Ovary (tissue), 10 donors: ENCODE measurements at places on chromosomes 4 and X. TPM values are rescaled to one million over a fixed set of nuclear protein-coding genes. Genes with fewer than 3 reads are reported as not detected.

DNA sequence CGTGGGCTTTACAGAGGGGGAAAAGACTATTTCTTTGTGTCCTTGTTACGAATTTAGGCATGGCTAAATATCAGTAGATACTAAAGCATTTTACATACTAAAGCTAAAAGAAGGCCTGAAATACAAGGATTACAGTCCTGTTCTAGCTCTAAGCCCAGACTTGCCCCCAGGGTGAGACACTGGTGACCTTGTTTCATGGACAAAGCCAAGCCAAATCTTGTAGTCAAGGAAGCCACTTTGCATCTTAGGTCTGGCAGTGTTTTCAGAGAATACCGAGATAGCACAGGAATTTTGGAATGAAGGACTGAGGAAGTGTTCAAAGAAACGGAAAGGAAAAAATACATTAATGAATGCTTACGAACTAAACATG is 733 bp upstream of the G3BP2 start:
- H3K27ac ChIP-seq = peak overlapping the region; percentile 84
- H3K4me1 ChIP-seq = peaks cover 9% of the 10 kb centered on the region
- peak overlapping the region; percentile 90 for H3K4me3 ChIP-seq
- no peaks in the 10 kb centered on the region for H3K27me3 ChIP-seq
- no peak for DNase-seq

DNA sequence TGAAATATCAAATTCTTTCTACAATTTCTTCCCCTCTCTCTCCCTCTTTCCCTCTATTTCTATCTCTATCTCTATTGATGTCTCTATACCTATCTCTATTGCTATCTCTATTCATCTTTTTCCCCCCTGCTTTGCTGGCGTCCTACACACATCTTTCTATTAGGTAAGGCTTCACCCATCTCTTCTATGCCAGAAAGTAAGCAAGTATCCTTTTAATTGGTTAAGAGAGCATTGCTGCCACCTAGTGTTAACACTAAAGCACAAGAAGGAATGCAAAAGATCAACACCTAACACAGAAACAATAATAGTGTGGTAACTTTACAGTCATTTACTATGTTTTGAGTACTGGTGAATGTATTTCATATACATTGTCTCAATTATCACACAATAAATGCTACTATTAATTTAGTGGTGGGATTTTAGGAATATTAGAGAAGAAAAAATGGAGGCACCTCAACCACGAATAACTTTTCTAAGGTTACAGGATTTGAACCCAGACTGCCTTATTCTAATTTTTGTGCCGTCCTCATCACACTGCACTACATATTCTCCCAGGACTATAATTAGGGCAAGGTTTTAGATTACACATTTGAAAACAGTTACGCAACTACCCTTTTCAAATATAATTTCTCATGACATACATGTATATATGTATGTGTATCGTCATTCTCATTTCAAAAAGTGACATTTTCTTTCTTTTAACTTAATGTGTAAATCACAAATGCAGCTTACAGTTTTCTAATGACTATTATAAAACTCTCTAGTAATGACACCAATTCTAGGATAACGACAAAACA is 3.7 kb upstream of the C4orf36 start:
- H3K27me3 ChIP-seq = no peaks in the 10 kb centered on the region
- H3K4me1 ChIP-seq = no peaks in the 10 kb centered on the region
- no peak for DNase-seq
- H3K4me3 ChIP-seq = no peak overlapping the region
- no peak overlapping the region for H3K27ac ChIP-seq
- no peaks in the 10 kb centered on the region for H3K36me3 ChIP-seq

DNA sequence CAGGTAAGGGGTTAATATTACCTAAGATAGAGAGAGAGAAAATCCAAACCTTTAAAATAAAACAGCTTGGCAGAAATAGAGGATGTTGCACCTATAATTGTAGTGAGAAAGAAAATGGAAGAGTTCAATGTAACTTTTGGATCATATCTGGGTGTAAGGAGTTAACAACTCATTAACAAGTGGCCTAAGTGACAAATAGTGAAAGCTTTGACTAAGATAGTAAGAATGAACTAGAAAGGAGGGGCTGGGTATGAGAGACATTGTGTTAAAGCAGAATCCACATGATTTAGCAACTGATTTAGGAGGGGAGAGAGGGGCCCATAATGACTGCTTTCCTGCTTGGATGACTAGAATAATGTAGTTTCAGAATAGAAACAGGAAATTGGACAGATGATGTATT is 761.0 kb downstream of the IL1RAPL1 start:
- H3K4me3 ChIP-seq = no peak overlapping the region
- no peak overlapping the region for H3K27ac ChIP-seq
- H3K4me1 ChIP-seq = no peaks in the 10 kb centered on the region
- no peak for DNase-seq

DNA sequence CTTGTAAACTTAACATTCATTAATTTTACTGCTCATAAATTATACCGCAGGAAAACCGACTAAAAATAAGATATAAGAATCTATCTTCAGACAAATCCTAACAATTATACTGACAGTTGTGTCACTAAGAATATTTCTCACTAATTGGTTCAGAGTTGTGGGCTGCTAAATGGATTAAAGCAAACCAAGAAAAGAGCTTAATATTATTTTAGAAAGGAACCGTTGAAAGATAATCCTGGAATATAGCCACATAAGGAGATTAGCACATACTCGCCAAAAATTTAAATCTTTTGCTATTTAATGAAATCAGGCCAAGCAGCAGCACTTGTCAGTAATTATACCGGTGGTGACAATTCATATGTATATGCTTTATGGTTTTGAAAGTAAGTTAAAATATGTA is 132.8 kb downstream of the SLIT2 start:
- H3K4me1 ChIP-seq = no peaks in the 10 kb centered on the region
- no peak for DNase-seq

DNA sequence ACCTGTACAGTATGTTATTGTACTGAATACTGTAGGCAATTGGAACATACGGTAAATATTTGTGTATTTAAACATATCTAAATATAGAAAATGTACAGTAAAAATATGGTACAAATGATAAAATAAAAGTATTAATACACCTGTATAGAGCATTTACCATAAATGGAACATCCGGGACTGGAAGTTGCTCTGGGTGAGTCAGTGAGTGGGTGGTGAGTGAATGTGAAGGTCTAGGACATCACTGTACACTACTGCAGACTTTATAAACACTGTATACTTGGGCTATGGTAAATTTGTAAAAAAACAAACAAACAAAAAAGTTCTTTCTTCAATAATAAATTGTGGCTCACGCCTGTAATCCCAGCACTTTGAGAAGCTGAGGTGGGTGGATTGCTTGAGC is 52.4 kb upstream of the FHL1 start:
- H3K4me1 ChIP-seq = no peaks in the 10 kb centered on the region
- no peaks in the 10 kb centered on the region for H3K36me3 ChIP-seq
- H3K27me3 ChIP-seq = no peaks in the 10 kb centered on the region
- H3K4me3 ChIP-seq = no peak overlapping the region

GRCh38 chr4:118969359-118969758 is 80.7 kb downstream of the SYNPO2 start:
- DNase-seq = peak; percentile 67
- peak overlapping the region; percentile 65 for H3K27ac ChIP-seq
- peaks cover 27% of the 10 kb centered on the region for H3K4me1 ChIP-seq
- no peaks in the 10 kb centered on the region for H3K36me3 ChIP-seq
- H3K4me3 ChIP-seq = no peak overlapping the region

GRCh38 chr4:110163327-110164069 is 34.9 kb downstream of the ELOVL6 start:
- no peaks in the 10 kb centered on the region for H3K36me3 ChIP-seq
- no peaks in the 10 kb centered on the region for H3K4me1 ChIP-seq
- H3K27ac ChIP-seq = no peak overlapping the region
- no peaks in the 10 kb centered on the region for H3K27me3 ChIP-seq
- no peak for DNase-seq
- H3K4me3 ChIP-seq = no peak overlapping the region

DNA sequence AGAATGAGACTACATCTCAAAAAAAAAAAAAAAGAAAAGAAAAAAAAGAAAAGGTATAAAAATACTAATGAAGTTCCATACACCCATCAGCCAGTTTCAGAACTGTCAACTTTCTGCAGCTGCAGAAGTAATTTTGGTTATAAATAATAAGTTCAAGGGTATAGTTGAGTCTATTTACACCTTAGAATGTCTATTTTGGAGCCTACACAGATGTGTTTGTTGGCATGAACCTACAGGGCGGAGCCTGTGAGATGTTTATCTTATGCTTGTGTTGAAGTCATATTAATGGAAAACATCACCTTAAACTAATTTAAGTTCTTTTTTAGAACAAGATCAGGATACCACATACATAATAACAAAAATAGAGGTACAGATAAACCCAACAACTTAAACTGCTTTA is 85.8 kb downstream of the RAPGEF2 start:
- no peaks in the 10 kb centered on the region for H3K4me1 ChIP-seq
- no peak overlapping the region for H3K4me3 ChIP-seq
- H3K27me3 ChIP-seq = no peaks in the 10 kb centered on the region
- no peak overlapping the region for H3K27ac ChIP-seq

DNA sequence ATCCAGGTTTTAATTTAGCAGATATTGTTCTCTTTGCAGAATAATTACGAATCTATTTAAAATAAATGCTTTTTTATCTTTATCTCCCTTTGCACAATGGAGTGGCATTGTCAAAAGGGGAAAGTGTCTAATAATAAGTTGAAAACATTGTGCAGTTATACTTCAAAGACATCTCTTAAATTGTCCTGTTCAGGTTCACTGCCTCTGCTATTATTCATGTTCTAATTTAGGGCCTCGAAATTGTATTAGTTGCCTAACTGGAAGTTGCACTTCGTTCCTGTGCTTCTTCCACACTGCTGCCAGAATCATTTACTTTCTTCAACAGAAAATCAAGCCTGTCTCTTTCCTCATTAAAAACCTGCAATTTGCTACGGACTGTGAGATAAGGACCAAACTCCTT is 150.5 kb upstream of the SPRY1 start:
- no peak overlapping the region for H3K4me3 ChIP-seq
- H3K36me3 ChIP-seq = no peaks in the 10 kb centered on the region
- no peak overlapping the region for H3K27ac ChIP-seq
- no peaks in the 10 kb centered on the region for H3K27me3 ChIP-seq

GRCh38 chr4:122759639-122760310 is 27.3 kb downstream of the BBS12 start:
- H3K4me3 ChIP-seq = no peak overlapping the region
- no peak overlapping the region for H3K27ac ChIP-seq
- DNase-seq = no peak
- H3K36me3 ChIP-seq = no peaks in the 10 kb centered on the region

- no peaks in the 10 kb centered on the region for H3K27me3 ChIP-seq
- DNase-seq = peak; percentile 39
- H3K36me3 ChIP-seq = no peaks in the 10 kb centered on the region
- peaks cover 2% of the 10 kb centered on the region for H3K4me1 ChIP-seq
- H3K27ac ChIP-seq = peak within 1 kb of the TSS; percentile 58
These were observed at the start of gene HS6ST2 for GRCh38 chrX:132958091-132958703. Gene HS6ST2 (minus strand): TSS chrX:132958629.

DNA sequence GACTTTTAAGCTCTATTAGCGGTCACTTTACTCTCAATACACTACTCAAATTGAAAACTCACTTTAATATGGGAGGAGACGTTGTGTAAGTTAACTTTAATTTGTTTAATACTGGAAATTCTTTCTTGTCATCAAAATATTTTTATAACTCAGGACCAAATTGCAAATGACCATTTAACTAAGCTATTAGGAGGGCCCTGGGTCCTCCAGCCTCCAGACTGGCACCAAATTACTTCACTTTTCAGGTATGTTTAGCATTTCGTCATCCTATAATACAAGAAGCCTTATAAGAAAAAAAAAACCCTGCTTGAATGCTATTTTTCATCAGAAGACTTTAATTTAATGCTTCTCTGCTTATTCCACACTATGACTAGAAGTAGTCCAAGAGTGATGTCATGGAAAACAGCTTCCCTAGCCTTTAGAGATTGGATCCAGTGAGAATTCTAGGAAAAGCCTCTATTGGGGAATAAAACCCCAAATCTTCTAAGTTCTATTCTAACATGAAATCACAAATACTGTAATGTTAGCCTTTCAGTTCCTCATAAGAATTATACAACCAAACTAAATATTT is 6.6 kb downstream of the KLHL15 start:
- no peaks in the 10 kb centered on the region for H3K27me3 ChIP-seq
- H3K4me1 ChIP-seq = peaks cover 2% of the 10 kb centered on the region
- no peak for DNase-seq
- H3K36me3 ChIP-seq = no peaks in the 10 kb centered on the region
- no peak overlapping the region for H3K27ac ChIP-seq
- no peak overlapping the region for H3K4me3 ChIP-seq

- H3K4me3 ChIP-seq = no peak overlapping the region
- no peak overlapping the region for H3K27ac ChIP-seq
These were observed 45.3 kb upstream of the SOD3 start for GRCh38 chr4:24750106-24750505.

GRCh38 chrX:98068024-98068580 is 1184.4 kb downstream of the RPA4 start:
- H3K4me3 ChIP-seq = no peak overlapping the region
- H3K4me1 ChIP-seq = no peaks in the 10 kb centered on the region
- no peaks in the 10 kb centered on the region for H3K27me3 ChIP-seq
- no peaks in the 10 kb centered on the region for H3K36me3 ChIP-seq

- H3K4me3 ChIP-seq = no peak overlapping the region
- no peaks in the 10 kb centered on the region for H3K36me3 ChIP-seq
- DNase-seq = no peak
- H3K27me3 ChIP-seq = no peaks in the 10 kb centered on the region
- H3K27ac ChIP-seq = no peak overlapping the region
- H3K4me1 ChIP-seq = peaks cover 6% of the 10 kb centered on the region
These were observed 149.3 kb downstream of the PALLD start for GRCh38 chr4:168646001-168646768.

GRCh38 chr4:46267866-46268265 is 122.1 kb downstream of the GABRA2 start:
- no peak for DNase-seq
- no peaks in the 10 kb centered on the region for H3K36me3 ChIP-seq
- no peaks in the 10 kb centered on the region for H3K4me1 ChIP-seq
- H3K27ac ChIP-seq = no peak overlapping the region

- no peaks in the 10 kb centered on the region for H3K27me3 ChIP-seq
- H3K4me3 ChIP-seq = no peak overlapping the region
- H3K4me1 ChIP-seq = no peaks in the 10 kb centered on the region
- no peak overlapping the region for H3K27ac ChIP-seq
- no peaks in the 10 kb centered on the region for H3K36me3 ChIP-seq
These were observed 12.2 kb upstream of the TRPC5 start for GRCh38 chrX:112094729-112095128.

IL13RA1 gene
- 55.2 TPM for total RNA-seq

INTU gene
- total RNA-seq = 8.8 TPM

SSX2 gene
- total RNA-seq = not detected

RAB40A gene
- total RNA-seq = 5.4 TPM

JCHAIN gene
- total RNA-seq = 9.1 TPM

CBLL2 gene
- total RNA-seq = not detected

PAGE5 gene
- total RNA-seq = not detected

XG gene
- total RNA-seq = 0.35 TPM

HDX gene
- 5.7 TPM for total RNA-seq

POU4F2 gene
- total RNA-seq = not detected

RASL11B gene
- 51.9 TPM for total RNA-seq

RIPPLY1 gene
- total RNA-seq = 0.45 TPM

OTUD6A gene
- not detected for total RNA-seq

NKX1-1 gene
- not detected for total RNA-seq

VAMP7 gene
- 28.9 TPM for total RNA-seq

RS1 gene
- not detected for total RNA-seq
